ENCODE measurements at places on chromosomes 5 and 9.

DNA sequence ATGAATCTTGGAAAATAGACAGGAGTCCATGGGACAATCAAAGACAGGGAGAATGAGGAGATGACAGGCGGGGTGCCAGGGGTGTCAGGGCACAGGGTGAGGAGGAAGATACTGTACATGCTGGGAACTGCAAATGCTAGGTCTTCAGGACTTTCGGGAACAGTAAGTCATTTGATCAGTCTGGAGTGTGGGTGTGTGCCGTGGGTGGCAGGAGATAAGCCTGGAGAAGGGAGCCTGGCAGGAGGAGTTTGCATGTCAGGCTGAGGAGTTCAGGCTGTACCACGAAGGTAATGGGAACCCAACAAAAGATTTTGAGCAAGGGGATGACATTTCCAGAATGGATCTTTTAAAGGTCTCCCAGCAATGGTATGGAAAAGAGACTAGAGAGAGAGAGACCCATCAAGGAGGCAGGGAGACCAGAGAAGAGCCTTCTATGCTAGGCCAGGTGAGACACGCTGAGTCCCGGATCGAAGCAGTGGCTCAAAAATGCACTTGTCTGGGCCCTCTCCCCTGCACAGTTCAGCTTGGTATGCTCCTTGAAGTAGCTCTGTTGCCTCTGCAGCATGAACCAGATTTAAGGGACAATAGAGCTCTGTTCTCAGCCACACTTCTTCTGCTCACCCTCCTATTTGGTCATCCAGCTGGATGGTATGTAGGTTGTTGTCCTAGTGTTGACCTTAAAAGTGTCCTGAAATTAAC, 77.0 kb upstream of the FER start:
- DNase-seq, result no peak

GRCh38 chr9:4983601-4984165, 1.4 kb upstream of the JAK2 start:
- no peak for DNase-seq

DNA sequence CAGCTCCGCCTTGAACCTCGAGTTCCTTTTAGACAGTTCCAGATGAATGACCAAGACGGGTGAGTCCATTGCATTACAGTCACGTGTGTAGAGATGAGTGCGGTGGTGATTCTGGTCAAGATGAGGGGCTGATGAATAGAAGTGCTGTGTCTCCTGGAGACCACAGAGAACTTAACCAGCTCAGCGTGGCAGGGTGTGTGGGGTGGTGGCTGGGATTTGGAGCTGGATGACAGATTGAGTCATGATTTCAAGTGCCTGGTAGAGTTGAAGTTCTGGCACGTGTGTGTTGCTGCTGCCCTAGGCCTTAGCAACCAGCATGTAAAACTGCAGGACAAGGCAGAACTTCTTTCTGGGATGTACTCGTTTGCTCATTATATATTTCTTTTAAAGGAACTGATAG, 53.3 kb downstream of the PRRC2B start:
- DNase-seq, result no peak

- DNase-seq, result no peak
Measured at GRCh38 chr5:9269014-9269413, 276.9 kb downstream of the SEMA5A start.

DNA sequence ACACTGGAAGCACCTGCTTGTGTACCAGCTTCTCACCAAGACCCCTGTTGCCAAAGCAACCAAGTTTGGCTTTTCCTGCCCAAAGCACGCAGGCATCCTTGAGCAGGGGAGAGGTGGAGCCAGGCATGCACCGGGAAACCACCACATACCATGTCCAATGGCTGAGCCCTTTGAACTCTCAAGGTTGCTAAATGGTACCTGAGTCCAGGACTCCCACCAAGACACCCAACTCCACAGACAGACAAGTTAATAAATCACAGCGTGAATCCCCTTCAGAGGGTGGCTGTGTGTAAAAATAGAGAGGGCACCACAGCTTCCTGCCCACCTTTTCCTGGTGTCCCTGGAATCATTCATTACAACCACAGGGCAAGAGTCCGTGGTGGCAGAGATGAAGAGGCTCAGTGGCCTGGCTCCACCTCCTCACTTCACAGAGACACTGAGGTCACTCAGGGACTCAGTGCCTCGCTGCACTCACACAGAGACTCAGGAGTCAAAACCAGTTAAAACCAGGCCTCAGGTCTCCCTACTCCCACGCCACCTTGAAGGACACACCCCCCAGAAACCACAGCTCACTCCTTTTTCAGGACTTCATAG, 143.7 kb downstream of the C5orf15 start:
- no peak for DNase-seq

- DNase-seq, result no peak
Measured at GRCh38 chr9:107940616-107941595, 451.3 kb upstream of the KLF4 start.

DNA sequence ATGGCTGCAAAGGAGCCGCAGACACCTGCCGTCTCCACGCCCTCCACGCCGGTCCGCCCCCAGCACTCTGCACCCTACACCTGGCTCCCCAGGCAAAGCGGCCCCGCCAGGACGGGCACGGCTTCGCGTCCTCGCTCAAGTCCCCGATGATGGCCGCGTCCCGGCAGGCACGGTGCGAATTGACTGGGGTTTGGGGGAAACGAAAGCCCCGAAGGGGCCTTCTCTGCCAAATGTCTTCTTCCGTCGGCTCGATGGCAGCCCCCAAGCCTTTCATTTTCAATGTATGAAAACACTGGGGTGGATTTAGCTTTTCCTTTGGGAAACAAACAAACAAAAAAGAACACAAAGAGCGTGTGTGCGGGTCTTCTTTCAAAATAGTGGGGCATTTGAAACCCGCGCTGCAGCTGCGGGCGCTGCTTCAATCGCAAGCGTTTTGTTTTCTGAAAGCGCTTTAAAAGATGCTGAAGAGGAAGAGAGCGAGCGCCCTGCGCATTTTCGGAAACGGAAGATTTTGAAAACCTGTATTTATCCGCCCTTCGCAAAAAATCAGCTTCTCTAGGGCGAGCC, 160.0 kb downstream of the RMI1 start:
- DNase-seq, result peak; percentile 9

DNA sequence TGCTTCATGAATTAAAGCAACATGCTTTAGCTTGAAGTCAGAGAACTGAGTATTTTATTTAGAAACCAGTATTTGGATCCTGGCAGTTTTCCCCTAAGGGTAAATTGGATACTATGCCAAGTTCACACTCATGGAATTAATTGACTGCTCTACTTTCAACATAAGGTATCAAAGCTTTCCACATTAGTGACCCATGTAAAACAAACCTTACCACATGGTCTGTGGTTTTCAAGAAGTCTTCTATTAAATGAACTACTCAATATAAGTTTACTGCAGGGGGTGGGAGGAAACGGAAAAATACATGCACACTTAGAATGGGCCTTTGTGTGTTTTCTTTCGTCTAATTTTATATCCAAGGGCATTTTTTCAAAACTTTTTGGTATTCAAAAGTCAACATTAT, 232.0 kb upstream of the FBXL7 start:
- no peak for DNase-seq

- peak; percentile 68 for DNase-seq
Measured at GRCh38 chr9:124126648-124127646, 115.4 kb downstream of the LHX2 start.

DNA sequence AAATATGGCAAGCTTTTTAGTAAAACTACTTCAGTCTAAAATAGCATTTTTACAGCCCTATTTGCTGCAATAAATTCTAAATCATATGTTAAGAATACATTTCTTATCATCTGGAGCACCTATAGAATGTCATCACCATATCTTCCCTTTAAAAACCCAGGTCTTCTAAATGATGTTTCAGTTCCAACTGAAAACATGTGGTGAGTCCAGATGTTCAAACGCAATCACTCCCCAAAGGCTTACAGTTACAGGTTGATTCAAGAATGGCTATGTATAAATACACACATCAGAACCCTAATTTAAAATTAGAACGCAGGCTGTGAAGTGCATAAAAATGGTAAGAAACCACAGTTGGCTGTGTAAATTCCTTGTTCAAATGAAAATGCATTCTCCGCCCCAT, 796.3 kb downstream of the MAT2B start:
- no peak for DNase-seq
